ENCODE measurements at places on chromosomes 5 and 9.
A peak's percentile ranks its signal among the peaks of the same experiment; 100 is the strongest.

GRCh38 chr9:16484180-16484579, 386.3 kb downstream of the BNC2 start:
- DNase-seq: peak; percentile 45

DNA sequence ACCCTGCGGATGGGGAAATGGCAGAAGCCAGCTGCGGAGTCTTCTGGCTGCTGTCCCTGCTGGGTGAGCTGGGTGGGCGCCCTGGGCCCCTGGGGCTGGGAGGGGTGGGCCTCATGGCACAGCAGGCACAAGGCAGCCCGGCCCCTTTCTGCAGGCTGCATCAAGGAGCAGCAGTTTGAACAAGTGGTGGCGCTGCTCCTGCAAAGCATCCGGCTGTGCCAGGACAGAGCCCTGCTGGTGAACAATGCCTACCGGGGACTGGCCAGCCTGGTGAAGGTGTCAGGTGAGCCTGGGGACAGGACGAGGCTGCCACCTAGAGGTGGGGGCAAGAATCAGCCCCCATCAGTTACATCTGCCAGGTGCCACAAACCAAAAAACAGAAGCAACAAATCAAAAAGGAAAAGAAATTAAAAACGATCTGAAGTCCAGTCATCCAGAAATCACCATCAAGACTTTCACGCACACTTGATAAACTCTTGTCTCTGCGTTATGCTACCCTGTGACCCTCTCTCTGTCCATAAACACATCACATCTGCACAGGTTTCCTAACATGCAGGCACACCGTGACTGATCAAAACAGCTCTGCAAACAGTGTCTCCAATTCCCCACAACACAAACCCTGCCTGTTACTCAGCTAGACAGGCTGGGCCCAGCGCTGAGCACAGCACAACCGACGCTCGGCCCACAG, 13.9 kb downstream of the REXO4 start:
- DNase-seq: peak; percentile 47

- no peak for DNase-seq
Measured at GRCh38 chr9:120307599-120307998, 272.4 kb downstream of the CDK5RAP2 start.

DNA sequence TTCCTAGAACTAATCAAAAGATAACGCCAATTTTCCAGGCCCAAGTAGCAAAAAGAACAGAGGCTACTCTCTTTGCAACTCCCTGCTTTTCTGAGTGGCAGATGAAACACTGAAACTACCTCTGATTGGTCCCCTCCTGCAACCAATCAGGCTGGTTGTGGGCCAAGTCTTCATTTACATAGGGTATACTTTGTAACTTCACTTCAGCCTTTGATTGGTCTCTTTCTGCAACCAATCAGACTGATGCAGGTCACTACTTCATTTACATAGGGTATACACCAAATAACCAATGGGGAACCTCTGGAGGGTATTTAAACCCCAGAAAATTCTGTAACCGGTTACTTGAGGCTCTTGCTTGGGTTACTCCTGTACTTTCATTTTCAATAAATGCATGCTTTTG, 289.6 kb downstream of the MED10 start:
- no peak for DNase-seq

DNA sequence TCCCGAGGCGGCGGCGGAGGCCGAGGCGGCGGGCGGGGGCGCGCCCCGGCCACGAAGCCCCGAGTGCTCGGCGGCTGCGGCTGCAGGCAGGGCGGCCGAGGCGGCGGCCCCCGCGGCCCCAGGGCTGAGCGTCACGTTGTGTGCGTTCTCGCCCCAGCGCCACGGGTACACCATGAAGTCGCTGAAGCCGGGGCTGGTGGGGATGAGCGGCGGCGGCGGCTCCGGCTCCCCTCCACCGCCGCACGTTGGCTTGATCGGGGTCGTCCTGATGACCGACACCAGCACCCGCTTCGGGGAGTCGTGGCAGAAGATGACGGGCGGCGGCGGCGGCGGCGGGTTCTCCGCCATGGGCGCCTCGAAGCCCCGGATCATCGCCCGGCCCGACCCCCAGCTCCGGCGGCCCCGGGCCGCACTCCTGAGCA, 498 bp downstream of the ZNF367 start:
- no peak for DNase-seq

All from foreskin fibroblast (primary cell).